NCI-H1048 (cell line): ENCODE measurements at places on chromosomes 6 and 20.

- DNase-seq, result no peak
Observed at GRCh38 chr20:64130271-64130670, 22.9 kb upstream of the NPBWR2 start.

DNA sequence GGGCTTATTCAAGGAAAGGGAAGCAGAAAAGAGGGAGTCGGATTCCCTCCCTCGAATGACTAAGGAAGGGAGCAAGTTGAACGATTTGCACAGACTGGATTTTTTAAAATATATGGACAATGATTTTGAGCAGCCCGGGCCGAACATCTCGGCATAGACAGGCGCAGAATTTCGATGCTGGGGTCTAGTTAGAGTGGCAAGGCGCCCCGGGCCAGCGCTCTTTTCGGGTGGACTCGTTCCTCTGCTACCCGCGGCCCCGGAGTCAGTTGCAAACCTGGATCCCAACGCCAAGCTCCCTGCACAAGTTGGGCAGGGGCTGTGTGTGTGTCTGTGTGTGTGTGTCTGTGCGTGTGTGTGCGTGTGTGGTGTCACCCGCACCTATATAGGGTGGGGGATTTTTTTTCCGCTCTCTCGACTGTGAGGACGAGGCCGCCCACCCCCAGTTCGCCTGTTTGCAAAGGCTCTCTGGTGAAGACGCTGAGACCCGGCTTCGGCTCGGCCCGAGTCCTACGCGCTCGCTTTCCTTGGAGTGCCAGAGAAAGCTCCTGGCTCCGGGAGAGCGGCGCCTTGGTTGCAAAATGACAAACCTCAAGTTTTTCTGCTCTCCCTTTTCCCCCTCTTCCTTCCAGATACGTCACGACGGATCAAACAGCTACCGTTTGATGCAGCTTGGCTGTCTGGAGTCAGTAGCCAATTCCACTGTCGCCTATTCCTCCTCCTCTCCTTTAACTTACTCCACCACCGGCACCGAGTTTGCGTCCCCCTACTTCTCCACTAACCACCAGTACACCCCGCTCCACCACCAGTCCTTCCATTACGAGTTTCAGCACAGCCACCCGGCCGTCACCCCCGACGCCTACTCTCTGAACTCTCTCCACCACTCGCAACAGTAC is 1.4 kb downstream of the TFAP2D start:
- no peak for DNase-seq

- DNase-seq, result no peak
Observed at GRCh38 chr6:21000331-21000801, 466.1 kb downstream of the CDKAL1 start.

DNA sequence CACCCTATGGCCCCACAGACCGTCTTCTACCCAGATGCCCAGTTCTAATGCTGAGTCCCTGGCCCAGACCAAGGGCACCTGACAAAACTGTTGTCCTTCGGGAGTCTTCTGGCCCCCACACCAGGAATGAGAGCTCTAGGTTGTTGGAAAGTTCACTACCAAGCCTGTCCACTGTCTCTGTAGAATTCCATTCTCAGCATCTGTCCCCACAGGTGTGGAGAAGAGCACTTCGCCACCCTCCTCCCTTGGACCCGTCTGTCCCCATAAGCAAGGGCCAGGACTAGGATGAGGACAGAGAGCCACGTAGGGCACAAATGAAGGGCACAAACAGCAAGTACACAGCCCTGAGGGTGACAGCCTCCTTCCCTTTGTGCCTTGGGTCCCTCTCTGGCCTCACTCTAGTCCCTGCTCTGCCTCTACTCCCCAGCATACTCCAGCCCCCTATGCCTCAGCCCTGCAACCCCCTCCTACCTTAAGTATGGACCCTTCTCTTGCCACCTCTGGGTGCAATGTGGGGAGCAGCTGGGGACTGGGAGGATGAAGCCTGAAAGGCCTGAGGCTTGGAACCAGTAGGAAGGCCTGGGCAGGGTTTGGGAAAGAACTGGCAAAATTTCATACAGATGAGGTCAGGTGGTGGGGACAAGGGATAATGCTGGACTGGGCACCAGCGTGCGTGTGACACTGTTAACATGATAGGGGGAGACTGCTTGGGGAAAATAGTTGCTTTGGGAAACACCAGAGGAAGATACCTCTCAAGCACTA is 4.3 kb downstream of the LZTS3 start:
- no peak for DNase-seq

GRCh38 chr6:124964764-124965105 is 2.5 kb downstream of the RNF217 start:
- DNase-seq, result no peak

DNA sequence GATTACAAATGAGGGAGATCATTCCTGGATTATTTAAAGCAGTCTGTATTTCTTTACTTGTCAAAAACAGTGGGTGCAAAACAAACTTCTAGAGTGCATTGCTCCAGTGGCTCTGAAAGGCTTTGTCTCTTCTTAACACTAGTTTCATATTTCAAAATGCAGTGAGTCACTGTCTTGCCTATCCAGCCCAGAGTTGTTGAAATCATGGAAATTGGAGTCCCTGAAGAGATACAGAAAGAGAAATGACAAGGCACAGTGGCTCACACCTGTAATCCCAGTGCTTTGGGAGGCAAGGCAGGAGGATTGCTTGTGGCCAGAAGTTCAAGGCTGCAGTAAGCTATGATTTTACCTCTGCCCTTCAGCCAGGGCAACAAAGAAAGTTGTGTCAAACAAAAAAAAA is 11.3 kb downstream of the SLC2A12 start:
- DNase-seq, result no peak

DNA sequence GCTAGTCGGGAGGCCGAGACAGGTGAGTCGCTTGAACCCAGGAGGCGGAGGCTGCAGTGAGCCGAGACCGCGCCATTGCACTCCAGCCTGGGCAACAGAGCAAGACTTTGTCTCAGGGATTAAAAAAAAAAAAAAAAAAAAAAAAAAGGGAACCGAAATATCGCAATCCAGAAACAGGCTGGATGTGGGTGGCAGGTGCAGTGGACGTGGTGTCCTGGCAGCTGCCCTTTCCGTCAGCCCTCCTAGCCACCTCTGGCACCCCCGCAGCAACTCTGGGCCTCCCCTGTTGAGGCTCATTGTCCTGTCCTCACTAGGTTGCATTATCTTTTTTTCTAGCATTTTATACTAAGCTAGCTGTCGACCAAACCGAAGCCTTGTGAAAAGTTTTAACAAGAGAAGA is 113.5 kb downstream of the DTNBP1 start:
- no peak for DNase-seq

DNA sequence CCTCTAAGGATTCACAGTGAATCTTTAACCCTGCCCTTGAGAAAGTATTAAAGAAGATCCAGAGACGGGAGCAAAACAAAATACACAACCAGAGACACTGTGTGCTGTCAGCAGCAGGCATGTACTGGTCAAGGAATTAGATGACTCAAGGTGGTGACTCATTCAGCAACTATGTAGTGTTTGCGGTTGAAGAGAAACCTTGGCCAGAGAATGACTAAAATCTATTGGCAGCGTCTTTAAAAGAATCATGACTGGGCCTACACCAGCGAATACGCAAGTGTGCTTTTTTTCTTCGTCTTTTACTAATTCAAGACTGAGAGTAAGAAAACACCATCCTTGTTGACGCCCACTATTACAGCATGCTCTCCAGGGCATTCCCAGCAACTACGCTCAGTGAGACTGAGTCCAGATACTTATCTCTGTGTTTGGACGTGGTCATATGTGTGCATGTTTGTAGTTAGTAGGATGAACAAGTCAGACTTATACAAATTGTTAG is 72.4 kb upstream of the BACH2 start:
- no peak for DNase-seq

DNA sequence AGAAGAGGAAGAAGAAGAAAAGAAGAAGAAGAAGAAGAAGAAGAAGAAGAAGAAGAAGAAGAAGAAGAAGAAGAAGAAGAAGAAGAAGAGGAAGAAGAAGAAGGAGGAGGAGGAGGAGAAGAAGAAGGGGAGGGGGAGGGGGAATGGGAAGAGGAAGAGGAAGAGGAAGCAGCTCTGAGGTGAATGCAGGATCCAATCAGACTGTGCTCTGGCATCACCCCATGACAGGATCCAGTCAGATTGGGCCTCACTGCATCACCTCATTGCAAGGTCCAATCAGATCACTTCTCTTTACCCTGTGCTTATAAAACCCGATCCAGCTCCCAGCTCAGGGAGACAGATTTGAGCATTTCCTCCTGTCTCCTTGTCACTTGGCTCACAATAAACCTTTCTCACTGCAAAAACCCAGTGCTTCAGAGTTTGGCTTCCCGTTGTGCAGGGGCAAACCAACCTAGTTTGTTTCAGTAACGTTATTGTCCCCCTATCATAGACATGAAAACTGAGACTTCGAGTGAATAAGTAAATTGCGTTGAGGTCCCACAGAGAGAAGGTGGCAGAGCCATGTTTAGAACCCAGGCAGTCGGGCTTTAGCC is 28.6 kb upstream of the YWHAB start:
- no peak for DNase-seq

GRCh38 chr6:12603673-12604049 is 112.9 kb upstream of the PHACTR1 start:
- DNase-seq, result no peak

GRCh38 chr20:22823119-22823518 is 212.0 kb upstream of the SSTR4 start:
- no peak for DNase-seq

GRCh38 chr6:23183846-23184245 is 614.5 kb downstream of the HDGFL1 start:
- no peak for DNase-seq

DNA sequence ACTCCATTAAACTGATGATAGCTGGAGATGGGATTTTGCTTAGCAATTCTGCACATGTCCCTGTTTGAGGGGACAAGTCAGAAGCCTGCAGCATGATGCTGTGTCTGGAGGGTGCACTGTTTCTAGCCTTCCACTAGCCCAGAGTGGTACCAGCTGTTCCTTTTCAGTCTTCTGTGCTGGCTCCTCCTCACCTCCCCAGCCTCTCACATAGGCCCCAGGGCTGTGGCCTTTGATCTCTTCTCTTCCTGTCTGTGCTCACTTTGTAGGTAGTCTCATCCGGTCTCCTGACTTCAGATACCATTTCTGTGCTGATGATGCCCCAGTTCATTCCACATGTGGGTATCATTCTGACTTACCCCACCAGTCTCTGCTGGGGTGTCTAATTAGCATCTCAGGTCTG is 126.3 kb downstream of the HIVEP1 start:
- no peak for DNase-seq

DNA sequence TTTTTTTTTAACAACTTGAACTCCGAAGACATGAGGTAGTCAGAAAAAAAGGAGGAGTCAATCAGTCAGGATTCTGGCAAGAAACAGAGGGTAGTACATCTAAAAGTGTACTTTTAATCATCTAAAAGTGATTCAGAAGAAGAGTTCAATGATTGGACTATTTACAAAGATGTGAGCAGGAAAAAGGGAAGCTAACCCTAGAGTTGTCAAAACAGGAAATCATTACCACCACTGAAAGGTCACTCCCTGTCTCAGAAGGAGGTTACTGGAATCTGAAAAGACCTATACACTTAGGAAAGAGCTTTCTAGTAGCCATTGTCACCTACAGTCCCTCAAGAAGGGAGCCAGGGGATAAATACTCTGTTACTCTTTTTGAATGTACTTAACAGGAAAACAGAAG is 16.7 kb upstream of the LMBRD1 start:
- DNase-seq, result no peak

GRCh38 chr6:116008470-116009243 is 52.0 kb downstream of the FRK start:
- DNase-seq, result no peak

DNA sequence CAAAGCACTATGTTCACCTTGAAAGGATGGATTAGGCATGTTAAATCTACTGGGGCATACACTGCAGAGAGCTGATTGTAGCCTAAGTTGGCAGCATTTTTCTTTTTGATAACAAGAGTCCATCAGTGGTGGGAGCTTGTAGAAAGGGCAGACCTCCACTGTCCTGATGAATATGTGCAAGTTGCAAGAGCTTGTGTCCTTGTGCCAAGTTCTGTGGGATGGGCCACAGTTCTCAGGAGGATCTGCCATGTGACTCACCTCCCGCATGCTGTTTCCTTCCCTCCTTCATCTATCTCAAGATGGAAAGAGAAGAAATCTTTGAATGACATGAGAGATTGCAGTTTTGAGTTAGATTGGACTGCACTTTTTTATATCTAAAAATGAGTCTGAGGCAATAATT is 58.3 kb upstream of the GGTLC1 start:
- no peak for DNase-seq

DNA sequence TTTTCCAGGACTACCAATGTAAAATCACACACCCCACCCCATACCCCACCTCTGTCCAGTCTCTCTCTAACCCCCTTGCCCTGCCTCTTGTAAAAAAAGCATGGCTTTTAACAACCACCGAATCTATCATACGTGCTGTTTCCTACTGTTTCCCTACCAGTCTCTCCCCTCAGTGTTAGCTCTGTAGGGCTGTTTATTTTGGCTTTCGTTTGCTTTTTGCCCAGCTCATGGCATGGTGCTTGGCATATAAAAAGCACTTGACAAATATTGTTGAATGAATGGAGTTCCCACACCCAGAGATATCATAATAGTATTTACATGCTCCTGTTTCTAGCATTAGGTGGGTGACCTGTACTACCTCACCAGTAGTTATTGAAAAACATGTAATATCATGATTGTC is 148.2 kb downstream of the OPRM1 start:
- DNase-seq, result no peak

DNA sequence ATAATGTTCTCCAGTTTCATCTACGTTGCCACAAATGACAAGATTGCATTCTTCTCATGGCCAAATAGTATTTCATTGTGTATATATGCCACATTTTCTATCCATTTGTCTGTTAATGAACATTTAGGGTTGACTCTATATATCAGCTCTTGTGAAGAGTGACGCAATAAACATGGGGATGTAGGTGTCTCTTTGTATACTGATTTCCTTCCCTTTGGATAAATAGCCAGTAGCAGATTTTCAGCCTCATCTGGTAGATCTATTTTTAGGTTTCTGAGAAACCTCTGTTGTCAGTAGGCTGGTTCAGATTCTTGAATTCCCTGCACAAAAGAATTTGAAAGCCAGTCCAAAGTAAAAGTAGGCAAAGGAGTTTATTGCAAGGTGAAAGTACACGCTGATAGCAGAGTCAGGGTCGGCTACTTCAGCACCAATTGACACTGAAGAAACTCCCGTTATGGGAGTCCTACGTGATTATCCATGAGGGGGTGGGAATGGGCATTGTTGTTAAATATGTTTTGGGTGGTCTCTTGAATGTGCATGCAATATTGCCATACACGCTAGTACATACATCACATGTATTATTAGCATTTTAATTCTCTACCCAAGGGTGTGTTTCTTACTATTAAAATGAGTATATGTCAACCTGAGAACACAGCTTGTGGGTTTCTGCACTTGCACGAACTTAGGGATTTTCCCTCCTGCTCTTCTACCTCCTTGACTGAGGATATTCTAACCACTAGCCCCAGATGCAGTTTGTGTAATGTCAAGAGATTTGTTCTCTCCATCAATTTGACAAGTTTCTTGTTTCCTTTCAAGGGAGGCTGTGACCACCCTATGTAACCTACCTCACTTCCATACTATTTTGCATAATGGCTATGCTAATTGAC is 14.4 kb upstream of the SLC17A2 start:
- DNase-seq, result no peak
